Stomach (tissue), 19 donors: ENCODE measurements at places on chromosomes 7 and 10. TPM values are rescaled to one million over a fixed set of nuclear protein-coding genes. Genes with fewer than 3 reads are reported as not detected.
A peak's percentile ranks its signal among the peaks of the same experiment; 100 is the strongest.

DNA sequence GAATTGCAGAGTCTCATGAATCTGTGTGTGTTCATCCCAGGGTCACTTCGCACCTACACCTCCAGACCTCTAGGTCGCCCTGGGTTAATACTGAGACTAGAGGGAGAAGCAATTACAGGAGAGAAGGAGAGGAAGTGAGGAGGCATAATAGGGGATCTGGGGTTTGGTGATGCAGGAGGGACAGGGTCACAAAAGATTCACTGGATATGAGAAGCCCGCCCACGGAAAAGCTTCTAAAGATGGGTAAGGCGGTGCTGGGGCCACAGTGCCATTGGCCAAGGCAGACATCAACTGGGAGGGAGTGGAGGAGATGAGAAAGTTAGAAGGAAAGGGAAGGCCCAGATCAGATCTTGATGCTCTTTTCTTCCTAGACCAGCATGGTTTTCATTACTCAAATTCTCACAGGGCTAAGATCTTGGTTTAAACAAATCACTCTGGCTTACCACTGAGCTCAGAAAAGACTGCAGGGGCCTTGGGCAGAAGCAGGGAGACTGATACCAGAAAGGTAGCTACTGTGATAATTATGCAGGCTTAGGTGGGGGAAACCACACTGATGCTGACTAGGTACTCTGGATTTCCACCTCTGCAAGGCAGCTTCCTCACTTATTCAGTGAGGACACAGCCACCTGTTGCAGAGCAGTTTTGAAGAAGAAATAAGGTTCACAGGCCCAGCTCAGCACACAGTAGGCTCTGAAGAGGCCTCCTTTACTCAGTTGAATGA is 17.4 kb upstream of the ZNF273 start:
- peaks cover 27% of the 10 kb centered on the region for H3K27me3 ChIP-seq
- no peak overlapping the region for H3K4me3 ChIP-seq

GRCh38 chr7:135282561-135283254 is 49.1 kb downstream of the STRA8 start:
- no peaks in the 10 kb centered on the region for H3K36me3 ChIP-seq
- DNase-seq, result no peak
- H3K4me1 ChIP-seq, result peaks cover 5% of the 10 kb centered on the region
- peaks cover 7% of the 10 kb centered on the region for H3K27me3 ChIP-seq
- no peak overlapping the region for H3K27ac ChIP-seq
- H3K4me3 ChIP-seq, result no peak overlapping the region

DNA sequence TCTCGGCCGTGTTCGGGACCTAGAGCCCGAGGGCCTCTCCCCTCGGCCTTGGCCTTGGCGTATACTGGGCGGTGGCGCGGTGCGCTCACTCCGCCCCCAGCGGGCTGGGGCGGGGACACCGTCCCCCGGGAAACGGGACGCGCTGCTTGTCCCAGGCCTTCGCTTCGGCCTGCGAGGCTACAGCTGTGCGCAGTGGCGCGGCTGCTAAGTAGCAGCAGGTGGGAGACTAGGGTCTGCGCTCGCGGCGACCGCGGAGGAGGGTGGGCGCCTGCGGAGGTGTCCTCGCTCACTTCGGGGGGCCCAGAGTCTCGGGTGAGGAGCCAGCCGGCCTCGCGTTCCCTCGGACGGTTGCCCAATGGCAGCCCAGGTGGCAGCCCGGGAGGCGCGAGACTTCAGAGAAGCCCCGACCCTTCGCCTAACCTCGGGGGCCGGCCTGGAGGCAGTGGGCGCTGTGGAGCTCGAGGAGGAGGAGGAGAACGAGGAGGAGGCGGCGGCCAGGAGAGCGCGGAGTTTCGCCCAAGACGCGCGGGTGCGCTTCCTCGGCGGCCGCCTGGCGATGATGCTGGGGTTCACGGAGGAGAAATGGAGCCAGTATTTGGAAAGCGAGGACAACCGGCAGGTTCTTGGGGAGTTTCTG is at the start of gene DNAH11:
DNAH11 (plus strand) TSS at position 149 of the 637 bp plus-strand sequence; CDS start at position 356, 207 bp downstream.
- H3K4me3 ChIP-seq, result peak within 1 kb of the TSS; percentile 57
- no peak within 1 kb of the TSS for H3K27ac ChIP-seq
- H3K36me3 ChIP-seq, result no peaks in the 10 kb centered on the region
- H3K27me3 ChIP-seq, result no peaks in the 10 kb centered on the region
- H3K4me1 ChIP-seq, result peaks cover 17% of the 10 kb centered on the region

GRCh38 chr10:121771966-121772365 is 155.9 kb downstream of the ATE1 start:
- no peak overlapping the region for H3K27ac ChIP-seq
- H3K36me3 ChIP-seq, result no peaks in the 10 kb centered on the region
- peaks cover 13% of the 10 kb centered on the region for H3K4me1 ChIP-seq
- DNase-seq, result no peak

DNA sequence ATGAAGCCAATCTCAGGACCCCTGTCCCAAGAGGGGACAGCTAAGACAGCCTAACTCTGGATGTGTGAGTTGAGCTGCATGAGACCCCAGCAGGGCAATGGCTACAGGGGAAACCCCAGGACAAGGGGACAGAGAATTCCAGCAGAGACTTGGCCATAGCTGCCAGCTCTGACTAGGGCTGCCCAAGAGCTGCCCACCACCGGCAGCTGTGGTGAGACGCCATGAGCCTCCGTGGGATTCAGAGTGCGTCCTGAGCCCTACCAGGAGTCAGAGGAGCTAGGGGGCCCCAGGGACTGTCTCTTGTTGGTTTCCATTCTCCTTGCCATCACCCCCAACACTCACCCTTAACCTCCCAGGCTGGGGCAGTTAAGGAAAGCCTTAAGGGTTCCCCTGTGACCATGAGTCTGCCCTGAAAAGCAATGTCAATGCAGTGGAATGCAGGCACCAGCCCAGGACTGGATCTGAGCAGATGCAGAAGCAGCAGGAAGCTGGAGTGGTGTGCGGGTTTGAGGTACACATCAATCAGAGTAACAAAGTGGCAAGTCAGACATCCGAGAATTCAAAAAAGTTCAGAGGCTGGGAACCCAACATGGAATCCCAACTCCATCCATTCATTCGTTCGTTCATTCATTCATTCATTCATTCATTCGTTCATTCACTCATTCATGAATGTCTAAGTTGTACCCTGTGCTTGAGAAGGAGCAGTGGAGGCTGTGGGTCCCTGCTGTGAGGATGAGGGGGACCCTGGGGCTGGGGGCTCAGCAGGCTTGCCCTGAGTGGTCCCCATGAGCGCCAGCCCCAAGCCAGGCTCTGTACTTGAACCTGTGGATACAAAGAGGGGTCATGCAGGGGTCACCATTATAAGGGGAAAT is 52.9 kb downstream of the C10orf120 start:
- H3K27ac ChIP-seq, result no peak overlapping the region
- no peak for DNase-seq
- H3K4me3 ChIP-seq, result no peak overlapping the region
- H3K36me3 ChIP-seq, result no peaks in the 10 kb centered on the region
- no peaks in the 10 kb centered on the region for H3K4me1 ChIP-seq
- H3K27me3 ChIP-seq, result peaks cover 37% of the 10 kb centered on the region

ALDH18A1 gene
- total RNA-seq, result 87.6 TPM

DNA sequence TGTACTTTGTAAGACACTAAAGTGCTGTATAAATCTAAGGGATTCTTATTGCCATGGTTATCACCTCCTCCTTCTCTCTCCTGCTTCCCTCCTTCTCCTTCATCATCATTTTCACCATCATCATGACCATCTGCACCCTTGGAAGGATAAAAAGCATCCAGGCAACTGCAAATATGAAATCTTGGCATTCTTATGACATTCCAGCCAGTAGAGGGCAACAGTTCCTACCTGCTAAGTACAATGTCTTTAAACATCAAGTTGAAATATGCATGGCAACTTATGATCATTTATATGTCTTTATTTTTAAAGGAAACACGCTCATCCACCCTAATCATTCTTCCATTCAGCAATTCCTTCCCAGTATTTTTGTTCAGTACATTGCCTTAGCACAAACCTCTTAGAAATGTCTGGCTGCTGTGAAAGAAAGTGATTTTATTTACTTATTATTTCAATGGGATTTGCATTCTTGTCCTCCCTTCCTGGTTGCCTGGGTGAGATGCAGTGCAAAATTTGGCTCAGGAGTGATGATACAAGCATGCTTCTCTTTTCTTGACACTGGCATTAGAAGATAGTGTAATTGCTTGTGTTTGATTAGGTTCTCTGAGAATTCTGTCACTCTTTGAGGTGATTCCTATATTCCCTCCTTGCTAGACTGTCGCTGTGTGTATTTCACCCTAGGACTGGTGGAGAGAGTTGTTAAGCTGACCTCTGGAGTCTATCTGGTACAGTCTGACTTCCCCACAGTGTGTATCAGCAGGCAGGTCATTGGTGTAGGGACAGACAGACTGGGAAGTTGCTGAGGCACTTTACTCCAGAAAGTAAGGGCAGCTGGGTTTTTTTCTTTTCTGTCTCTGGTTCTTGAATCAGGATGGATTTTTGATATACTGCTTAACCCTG is 188.5 kb upstream of the BMPER start:
- peak; percentile 75 for DNase-seq
- peaks cover 8% of the 10 kb centered on the region for H3K4me1 ChIP-seq
- H3K27ac ChIP-seq, result no peak overlapping the region
- H3K36me3 ChIP-seq, result no peaks in the 10 kb centered on the region
- no peaks in the 10 kb centered on the region for H3K27me3 ChIP-seq

DNA sequence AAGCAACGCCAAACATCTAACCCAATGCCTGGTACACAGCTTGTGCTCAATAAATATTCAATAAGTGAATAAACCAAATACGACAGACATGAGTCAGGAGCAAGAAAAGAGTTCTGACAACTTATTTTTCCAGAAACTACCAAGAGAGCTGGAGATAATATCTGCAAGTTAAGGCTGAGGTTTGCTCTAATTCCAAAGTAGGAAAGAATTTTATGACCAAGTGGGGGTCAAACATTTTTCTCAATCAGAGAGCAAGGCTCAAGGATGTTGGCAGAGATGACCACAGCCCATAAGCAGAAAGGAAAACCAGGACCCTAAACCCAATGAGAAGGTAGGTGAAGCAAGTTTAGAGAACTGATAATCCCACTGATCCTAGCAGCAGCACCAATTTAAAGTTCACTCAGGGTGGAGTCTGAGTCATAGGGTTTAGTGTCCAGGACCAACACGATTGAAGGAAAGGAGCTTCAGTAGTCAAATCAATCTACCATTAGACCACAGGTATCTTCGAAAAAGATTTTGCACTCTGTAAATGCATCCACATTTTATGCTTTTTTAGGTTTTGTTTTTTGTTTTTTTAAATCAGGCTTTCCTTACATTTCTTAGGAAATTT is 49.3 kb upstream of the KCNIP2 start:
- no peaks in the 10 kb centered on the region for H3K4me1 ChIP-seq
- no peak overlapping the region for H3K27ac ChIP-seq
- H3K36me3 ChIP-seq, result no peaks in the 10 kb centered on the region
- H3K27me3 ChIP-seq, result no peaks in the 10 kb centered on the region
- no peak for DNase-seq
- no peak overlapping the region for H3K4me3 ChIP-seq

DNA sequence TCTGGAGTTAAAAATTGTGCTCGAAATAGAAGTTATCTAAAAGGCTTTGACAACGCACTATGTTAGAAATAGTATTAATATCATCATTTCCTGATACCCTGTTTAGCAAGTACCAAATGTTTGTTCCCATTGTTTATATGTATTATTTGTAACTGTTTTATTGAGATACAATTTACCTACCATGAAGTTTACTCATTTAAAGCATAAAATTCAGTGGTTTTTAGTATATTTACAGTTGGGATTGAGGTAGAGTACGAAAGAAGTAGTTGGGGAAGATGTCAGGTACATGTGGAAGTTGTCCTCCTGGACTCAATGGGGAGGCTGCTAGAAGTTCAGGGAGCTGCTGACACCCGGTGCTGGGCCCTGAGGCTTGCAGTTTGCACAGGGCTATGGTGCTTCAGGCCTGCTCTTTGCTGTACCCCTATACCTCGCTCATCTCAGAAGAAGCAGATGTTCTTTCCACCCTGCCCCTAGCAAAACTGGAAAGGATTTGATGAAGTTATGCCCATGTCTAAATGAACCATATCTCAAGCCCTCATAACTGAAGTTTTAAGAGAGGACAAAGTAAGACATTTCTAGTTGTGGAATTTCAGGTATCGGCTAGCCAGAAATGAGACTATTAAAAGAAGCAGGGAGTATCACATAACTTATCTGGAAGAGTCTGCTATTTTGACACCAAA is 25.2 kb upstream of the WNT16 start:
- no peak for DNase-seq
- no peaks in the 10 kb centered on the region for H3K4me1 ChIP-seq
- no peak overlapping the region for H3K27ac ChIP-seq
- no peaks in the 10 kb centered on the region for H3K36me3 ChIP-seq

GRCh38 chr7:280461-280860 is 9.5 kb upstream of the FOXL3 start:
- H3K27me3 ChIP-seq, result peaks cover 44% of the 10 kb centered on the region
- no peaks in the 10 kb centered on the region for H3K36me3 ChIP-seq
- no peak overlapping the region for H3K4me3 ChIP-seq
- H3K27ac ChIP-seq, result no peak overlapping the region
- no peak for DNase-seq
